Neural crest cell (in vitro differentiated cells): ENCODE measurements at places on chromosomes 5 and 9. TPM values are rescaled to one million over a fixed set of nuclear protein-coding genes. Genes with fewer than 3 reads are reported as not detected.

DNA sequence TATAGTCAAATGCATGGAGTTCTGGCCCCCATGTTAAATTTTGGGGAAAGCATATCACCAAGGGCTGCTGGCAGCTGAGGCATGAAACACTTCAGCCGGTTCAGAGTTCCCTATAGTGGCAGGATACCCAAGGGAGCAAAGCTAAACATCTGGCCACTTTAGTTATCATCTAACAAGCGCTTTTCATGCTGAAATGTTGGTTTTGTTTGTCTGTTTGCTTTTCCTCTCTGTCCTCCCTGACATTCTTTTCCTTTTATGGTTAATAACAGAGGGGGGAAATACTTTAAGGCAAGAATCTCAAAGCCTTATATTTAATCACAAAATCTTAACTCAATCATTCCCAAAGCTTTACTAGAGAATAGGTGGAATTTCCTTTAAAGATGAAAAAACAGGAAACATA lies 11.9 kb downstream of the APBA1 start:
- no peaks in the 10 kb centered on the region for H3K27me3 ChIP-seq
- no peak for DNase-seq
- H3K4me1 ChIP-seq: no peaks in the 10 kb centered on the region
- H3K36me3 ChIP-seq: no peaks in the 10 kb centered on the region

DNA sequence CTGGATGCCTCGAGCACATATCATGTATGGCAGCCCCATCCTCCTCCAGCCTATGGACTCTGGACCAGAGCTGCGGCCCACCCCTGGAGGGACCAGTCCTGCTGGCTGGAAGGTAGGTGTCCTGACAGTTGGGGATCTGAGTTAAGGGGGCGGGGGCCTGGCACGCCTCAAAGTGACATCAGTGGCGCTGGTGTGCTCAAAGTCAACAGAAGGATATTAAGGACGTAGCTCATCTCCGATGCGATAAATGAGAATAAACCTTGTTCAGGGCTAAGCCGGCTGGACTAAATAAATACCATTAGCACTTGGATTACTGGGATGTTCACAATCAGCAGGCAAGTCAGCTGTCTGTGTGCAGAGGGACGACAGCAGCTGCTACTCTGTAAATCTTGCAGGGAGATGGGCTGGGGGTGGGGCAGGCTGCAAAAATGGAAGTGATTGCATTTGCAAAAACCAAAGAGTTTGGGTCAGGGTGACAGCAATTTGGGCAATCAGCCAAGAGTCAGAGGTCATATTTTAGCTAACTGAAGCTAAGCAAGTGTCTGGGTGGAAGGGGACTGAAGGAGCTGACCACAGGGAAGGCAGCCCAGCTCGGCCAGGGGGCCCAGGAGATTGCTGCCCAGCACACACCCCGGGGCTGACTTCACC lies 80.0 kb upstream of the LRRTM2 start:
- DNase-seq: no peak
- H3K27me3 ChIP-seq: peaks cover 17% of the 10 kb centered on the region
- H3K4me1 ChIP-seq: peaks cover 41% of the 10 kb centered on the region
- H3K4me3 ChIP-seq: no peak overlapping the region
- no peaks in the 10 kb centered on the region for H3K36me3 ChIP-seq
- peak overlapping the region; percentile 36 for H3K27ac ChIP-seq

- H3K4me3 ChIP-seq: no peak overlapping the region
- H3K27me3 ChIP-seq: no peaks in the 10 kb centered on the region
Observed at GRCh38 chr5:8908055-8908683, 637.7 kb downstream of the SEMA5A start.

- H3K36me3 ChIP-seq: peaks cover 3% of the 10 kb centered on the region
- H3K4me3 ChIP-seq: no peak overlapping the region
- no peaks in the 10 kb centered on the region for H3K27me3 ChIP-seq
- DNase-seq: no peak
Observed at GRCh38 chr5:102542057-102542456, 43.3 kb upstream of the SLCO6A1 start.

The ARL14EPL gene
- not detected in 2 replicates for total RNA-seq

The DCP2 gene
- 96.1 and 96.8 TPM in 2 replicates for total RNA-seq

The ITK gene
- total RNA-seq: not detected in 2 replicates
